ENCODE measurements at places on chromosomes 1 and 21.
A peak's percentile ranks its signal among the peaks of the same experiment; 100 is the strongest.

GRCh38 chr1:214458541-214458940 is 92.9 kb downstream of the PTPN14 start:
- no peak for DNase-seq

DNA sequence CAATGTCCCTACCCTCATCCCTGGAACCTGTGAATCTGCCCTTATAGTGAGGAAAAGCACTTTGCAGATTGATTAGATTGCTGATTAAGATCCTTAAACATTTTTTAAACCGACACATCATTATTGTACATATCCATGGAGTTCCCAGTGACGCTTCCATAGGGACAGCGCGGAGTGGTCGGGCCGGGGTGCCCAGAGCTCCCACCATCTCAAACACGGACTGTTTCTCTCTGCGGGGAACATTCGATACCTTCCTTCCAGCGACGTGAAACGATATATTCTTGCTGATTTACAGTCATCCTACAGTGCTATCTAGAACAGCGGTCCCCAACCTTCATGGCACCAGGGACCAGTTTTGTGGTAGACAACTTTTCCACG is 4.0 kb downstream of the KRTAP10-12 start:
- DNase-seq = no peak

GRCh38 chr1:27097484-27097917 is 57.4 kb downstream of the SLC9A1 start:
- DNase-seq = peak; percentile 82

DNA sequence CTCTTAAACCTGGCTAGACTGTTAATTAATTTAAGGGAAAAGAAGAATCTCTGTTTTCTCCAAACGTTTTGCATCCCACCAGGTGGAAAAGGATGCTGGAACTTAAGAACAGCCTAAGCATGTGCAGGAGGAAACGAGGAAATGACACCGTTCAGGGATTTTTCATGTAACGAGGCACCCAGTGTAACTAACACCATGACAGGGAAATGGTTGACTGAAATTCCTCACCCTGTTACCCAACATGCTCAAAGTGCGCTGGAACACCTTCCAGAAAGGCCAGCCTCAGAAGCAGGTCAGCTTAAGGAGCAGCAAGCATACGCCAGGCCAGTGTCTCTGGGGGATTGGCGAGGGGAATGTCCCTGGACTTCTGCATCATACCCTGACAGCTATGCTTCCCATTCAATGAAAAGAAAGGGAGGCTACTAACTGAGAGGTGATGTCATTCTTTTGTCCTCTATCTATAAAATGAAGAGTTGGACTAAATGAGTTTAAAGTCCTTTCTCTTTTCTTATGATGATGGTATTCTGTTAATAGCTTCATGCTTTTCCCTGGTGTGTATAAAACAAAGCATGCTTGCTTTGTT is 21.6 kb downstream of the TNN start:
- no peak for DNase-seq

DNA sequence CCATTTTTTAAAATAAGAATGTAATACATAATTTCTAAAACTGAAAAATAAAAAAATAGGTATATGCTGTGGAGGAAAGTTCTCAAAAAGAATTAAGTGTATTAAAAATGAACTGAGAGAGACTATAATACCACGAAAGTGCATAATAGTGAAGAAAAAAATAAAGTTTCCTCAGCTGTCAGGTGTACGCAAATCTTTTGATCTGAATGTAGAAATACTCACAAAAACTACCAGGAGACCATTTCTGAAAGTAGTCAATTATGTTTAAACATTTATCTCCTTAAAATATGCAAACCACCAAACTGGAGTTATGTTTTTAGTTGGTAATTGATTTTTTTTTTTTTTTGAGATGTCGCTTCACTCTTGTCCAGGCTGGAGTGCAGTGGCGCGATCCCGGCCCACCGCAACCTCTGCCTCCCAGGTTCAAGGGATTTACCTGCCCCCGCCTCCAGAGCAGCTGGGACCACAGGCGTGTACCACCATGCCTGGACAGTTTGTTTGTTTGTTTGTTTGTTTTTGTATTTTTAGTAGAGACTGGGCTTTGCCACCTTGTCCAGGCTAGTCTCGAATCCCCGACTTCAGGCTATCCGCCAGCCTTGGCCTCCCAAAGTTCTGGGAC is 1169.2 kb upstream of the B3GALT2 start:
- DNase-seq = no peak

DNA sequence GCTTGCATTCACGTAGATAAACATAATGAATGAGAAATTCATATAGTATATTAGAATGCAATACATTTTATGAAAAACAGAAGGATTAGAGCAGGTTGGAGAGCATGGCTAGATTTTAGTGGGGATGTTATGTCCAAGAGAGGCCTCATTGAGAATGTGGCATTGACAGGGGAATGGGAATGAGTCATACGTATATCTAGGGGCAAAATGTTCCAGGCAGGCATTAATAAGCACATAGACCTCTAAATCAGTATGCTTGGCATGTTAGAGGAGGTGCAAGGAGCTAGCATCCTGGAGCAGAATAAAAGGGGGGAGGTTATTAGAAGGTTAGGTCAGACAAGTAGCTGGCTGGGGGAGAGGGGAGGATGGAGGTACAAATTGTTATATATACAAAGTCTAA is 93.0 kb downstream of the USH2A start:
- DNase-seq = no peak

DNA sequence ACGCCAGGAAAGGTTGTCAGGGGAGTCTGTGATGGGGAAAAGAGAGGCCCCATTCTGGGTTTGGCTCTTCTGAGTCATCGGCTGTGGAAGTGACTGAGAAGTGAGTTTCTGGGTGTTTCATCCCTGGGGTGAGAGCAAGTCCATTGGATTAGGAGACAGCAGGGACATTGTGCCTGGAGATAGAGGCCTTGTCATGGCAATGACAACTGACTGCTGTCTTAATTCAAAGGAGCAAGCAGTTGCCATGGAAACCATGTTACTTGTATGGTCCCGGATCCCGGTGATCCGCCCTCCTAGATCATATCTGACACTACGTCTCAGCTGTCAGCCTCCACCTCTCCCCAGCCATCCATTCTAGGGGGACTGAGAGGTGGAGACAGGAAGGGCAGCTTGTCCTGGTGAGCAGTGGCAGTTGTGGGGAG is 34.4 kb downstream of the KIAA0040 start:
- no peak for DNase-seq

DNA sequence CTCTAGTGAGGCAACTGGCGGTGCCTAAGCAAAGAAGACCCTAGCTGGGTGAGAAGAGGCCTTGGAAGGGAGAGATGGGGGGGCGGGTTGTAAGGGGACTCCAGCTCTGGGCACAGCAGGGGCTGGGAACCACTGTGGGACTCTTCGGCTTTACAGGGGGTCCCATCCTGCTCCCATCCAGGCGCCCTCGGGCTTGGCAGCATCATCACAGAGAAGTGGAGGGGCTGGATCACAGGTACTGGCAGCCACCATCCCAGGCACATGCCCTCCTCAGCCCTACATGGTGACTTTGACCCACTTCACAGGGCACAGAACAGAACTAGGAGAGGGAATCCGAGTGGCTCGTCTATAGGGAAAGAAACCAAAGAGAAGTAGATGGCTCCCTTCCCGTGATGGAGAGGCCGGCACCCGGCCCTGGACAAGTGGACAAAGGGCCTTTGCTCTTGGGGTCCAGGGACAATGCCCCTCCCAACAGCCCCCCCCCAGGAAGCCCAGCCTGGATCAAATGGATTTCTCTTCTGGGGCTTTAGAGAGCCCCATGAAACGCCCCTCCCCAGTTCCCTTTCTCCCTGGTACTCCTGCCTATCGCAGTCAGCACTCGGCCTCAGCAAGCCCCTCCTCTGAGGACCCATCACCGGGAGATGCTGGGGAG is 54.0 kb upstream of the ECE1 start:
- DNase-seq = no peak

DNA sequence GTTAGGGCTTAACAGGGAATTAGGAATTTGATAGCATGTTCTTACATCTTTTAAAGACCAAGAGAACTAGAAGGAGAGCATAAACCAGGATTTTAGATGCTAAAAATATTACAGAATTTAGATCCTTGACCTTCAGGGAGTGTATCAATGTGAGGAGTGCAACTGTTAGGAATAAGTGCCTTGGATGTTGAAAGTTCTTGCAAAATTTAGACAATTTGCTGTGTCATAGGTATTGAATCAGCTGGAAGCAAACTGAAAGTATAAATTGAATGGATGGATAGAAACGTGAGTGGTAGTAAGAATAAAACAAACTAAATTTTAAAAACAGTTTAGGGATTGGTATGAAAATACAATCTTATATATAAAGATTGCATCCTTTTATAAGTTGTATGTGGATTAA is 27.7 kb downstream of the PPP1R12B start:
- no peak for DNase-seq

GRCh38 chr1:96515925-96516324 is 205.7 kb upstream of the PTBP2 start:
- no peak for DNase-seq

- no peak for DNase-seq
These were observed 21.3 kb upstream of the KCNQ4 start for GRCh38 chr1:40762144-40762923.

- DNase-seq = no peak
These were observed 104.5 kb downstream of the AK5 start for GRCh38 chr1:77386276-77386675.

- DNase-seq = no peak
These were observed 448.3 kb upstream of the PROX1 start for GRCh38 chr1:213539464-213539863.

DNA sequence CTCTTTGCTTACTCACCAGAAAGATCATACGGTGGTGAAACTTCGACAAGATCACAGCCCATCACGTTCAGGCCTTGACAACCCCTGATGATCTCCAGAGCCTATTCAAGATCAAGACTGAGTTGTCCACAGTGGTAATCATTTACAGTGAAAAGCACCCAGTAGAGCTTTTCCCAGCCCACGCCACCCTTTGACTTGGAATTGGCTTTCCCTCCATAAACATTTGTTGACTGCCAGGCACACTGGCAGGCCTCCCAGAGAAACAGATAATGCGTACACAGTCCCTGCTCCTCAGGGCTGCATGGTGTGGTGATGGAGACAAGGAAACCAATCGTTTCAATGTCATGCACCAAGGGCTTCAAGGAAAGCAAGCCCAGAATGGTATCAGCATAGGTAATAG is 10.1 kb downstream of the AGMAT start:
- DNase-seq = no peak

- no peak for DNase-seq
These were observed 48.9 kb downstream of the NME7 start for GRCh38 chr1:169318536-169319244.

GRCh38 chr1:159205225-159205624 is 550 bp downstream of the ACKR1 start:
- DNase-seq = no peak

DNA sequence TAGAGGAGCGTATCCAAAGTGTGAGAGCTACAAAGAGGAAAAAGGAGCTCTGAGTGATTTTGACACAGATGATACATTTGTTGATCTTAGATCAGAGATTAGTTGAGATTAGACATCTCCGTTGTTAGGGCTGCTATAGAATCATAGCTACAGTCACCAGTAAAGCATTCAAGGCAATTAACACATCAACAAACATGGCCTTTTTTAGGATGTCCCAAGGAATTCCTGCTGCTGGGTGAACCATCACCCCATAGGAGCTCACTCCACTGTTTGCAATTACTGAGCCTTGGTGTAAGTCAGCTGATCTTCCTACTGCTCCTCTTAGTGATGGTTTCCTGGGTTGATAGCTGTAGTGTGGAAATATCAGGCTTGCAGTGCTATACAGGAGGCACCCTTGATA is 6.7 kb upstream of the RSRP1 start:
- DNase-seq = no peak

DNA sequence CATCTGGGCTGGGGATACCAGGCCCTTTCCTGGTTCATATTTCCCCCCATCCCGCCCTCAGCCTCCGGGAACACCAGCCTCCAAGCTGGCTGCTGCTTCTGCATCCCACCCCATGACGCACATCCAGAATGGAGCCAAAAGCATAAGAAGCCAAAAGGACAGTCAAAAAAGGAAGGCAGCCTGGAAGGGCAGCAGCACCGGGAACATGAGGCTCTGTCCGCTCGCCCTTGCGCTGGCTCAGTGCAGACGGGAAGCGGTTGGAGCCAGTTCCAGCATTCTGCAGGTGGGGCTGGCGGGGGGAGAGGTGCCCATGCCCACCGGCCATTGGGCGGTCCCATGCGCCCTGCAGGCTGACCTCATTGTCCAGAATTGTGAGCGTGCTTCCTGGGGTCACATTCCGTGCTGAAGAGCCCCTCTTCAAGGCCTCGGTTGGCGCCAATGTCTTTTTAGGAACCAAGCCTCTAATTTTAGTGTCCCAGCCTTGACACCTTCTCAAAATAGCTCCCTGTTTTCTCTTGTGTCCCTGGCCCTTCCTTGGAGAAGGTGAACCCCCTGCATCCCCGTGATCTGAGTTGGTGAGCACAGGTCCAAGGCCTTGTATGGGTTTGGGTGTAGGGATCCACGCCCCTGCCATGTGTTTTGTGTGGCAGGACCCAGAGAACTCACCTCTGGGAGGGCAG is 28.4 kb upstream of the NPPB start:
- no peak for DNase-seq

GRCh38 chr1:214271174-214271858 is 9.6 kb upstream of the SMYD2 start:
- DNase-seq = no peak

GRCh38 chr1:60668585-60668984 is 413.8 kb upstream of the NFIA start:
- DNase-seq = no peak

- DNase-seq = no peak
These were observed 7.0 kb downstream of the DYRK1A start for GRCh38 chr21:37373539-37373938.

DNA sequence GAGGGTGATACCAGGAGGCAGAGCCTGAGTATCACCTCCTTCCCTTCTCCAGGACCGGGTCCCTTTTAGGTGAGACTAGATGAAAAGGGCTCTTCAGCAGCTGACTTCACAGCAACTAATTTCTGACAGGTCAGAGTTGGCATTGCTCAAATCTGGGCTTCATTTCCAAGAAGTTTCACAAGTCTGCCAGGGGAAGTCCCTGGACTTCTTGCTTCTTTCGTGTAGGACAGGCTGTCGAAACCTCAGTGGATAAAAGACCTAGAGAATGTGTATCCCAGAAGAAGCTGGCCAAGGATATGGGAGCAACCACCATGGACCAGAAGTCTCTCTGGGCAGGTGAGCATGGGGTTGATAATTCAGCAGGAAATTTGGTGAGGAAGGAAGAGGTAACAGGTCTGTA is at the start of gene CHI3L2:
Gene CHI3L2, plus strand, starts transcription at position 280 of the 400 bp plus-strand sequence. Its CDS starts 17 bp downstream, at position 297.
- DNase-seq = no peak

DNA sequence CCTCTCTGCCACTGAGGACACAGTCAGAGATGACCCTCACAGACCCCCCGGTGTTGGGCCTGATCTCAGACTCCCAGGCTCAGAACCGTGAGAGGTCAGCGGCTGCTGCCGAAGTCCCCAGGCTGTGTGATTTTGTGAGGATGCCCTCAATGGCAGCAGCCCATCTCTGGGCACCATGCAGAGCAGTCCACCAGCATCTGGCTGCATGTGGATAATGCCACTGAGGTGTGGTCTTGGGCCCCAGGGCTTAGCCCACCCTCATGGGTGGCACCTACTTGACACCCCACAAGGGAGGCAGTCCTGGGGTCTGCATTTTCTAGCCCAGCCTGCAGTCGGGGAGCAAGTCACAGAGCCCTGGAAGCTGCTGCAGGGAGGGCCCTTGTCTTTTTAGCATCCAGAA is 5.5 kb upstream of the ACTRT2 start:
- DNase-seq = peak; percentile 22

Data from breast epithelium (tissue), 4 donors.